ENCODE measurements at places on chromosomes 12 and 14.

GRCh38 chr14:71247106-71247505, 339.8 kb downstream of the PCNX1 start:
- no peak for DNase-seq

GRCh38 chr12:2574355-2574935, 220.3 kb upstream of the FKBP4 start:
- DNase-seq = no peak

GRCh38 chr14:21038441-21039422, 3.4 kb upstream of the RNASE7 start:
- DNase-seq = no peak

- DNase-seq = no peak
Measured at GRCh38 chr14:51602310-51602709, 49.4 kb upstream of the FRMD6 start.

GRCh38 chr12:13154027-13154538, 42.4 kb upstream of the EMP1 start:
- DNase-seq = no peak

DNA sequence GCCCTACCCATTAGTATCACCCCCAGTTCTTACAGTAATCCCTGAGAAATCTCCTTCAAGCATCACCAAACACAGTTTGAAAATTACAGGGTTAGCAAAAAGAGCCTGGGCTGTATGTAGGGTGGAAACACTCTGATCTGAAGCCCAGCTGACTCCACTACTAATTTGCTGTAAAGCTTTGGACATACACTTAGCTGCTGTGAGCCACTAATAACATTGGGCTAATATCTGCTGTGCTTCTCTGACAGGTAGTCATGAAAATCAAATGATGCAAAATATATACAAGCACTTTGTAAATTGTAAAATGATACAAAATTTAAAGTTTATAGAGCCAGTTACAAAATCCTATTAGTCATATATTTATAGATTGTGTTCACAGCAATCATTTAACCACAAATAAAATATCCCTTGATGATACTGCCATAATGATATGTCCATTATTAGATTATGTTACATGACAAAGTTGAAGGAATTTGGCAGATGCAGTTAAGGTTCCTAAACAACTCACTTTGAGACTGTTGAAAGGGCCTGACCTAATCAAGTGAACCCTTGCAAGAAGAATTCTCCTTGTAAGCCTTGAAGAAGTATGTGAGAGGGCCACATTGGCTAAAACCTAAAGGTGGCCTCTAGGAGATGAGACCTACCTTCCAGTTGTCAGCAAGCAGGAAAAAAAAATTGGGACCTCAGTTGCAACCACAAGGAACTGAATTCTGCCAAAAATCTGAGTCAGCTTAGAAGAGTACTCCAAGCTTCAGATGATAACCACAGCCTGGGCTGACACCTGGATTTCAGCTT, 19.0 kb downstream of the TWF1 start:
- no peak for DNase-seq

- DNase-seq = no peak
Measured at GRCh38 chr14:81023095-81023710, 67.8 kb downstream of the TSHR start.

- peak; percentile 13 for DNase-seq
Measured at GRCh38 chr14:77498120-77498979, at the start of gene ISM2. TSS of gene ISM2 (minus strand) at chr14:77498816. CDS start at chr14:77498793, 23 bp downstream.

DNA sequence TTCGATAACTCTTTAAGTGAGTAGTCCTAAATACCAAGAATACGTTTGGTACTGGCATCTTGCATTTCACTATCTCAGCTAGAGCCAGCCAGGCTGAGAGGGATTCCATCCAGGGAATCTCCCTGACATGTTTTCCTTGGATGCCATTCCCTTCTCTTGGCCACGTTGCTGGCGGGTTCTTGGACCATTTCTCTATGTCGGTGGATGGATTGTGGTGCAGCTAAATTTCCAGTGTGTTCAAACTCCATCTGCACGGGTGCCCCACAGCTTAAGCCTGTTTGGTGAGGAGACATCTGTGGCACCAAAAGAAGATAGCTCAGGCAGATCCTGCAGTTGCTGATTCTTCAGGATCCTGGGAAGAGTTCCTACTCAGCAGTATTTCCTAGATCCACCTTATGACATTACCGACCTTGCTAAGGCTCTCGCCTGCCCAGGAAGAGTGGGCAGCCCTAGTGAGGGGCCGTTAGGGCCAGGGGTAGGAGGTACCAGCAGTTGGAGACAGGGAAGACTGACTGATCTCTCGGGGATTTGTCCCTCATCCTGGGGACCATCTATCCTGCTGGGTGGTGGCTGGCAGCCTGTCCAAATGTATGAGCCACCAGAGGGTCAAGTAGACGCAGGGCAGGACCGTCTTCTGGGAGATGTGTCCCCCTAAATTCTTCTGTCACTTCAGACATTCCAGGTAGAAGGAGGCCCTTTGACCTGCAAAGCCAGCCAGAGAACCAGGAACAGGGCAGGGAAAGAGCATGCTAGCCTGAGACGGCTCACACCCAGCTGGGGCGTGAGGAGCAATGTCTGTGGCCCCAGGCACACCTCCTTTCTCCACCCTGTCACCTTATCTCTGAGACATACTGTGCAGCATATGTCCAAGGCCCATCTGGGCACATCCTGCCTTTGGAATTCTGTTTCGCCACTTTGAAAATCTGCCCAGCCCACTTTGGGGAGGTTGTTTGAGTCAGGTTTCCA, 72.6 kb upstream of the CAPRIN2 start:
- DNase-seq = no peak

DNA sequence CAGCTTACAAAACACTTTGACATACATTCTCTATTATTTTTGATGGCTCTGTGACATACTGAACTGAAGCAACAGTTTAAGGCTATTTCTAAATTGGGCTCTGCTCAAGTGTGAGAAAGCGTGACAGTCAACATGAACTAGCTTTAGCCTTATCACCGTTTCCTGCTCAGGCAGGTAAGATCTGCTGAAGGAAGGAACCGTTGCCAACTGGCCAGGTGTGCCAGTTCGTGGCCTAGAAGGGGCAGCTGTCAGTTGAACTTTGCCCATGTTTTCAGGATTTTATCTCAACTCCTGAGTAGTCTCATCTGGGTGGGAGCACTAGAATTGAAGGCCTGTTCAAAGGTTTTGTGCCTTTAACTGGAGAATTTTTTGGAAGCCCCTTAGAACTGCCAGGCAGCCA, 79.5 kb downstream of the ETV6 start:
- DNase-seq = no peak

- DNase-seq = no peak
Measured at GRCh38 chr12:113003636-113004035, 25.3 kb downstream of the OAS2 start.

GRCh38 chr14:71397371-71397770, 490.1 kb downstream of the PCNX1 start:
- no peak for DNase-seq

DNA sequence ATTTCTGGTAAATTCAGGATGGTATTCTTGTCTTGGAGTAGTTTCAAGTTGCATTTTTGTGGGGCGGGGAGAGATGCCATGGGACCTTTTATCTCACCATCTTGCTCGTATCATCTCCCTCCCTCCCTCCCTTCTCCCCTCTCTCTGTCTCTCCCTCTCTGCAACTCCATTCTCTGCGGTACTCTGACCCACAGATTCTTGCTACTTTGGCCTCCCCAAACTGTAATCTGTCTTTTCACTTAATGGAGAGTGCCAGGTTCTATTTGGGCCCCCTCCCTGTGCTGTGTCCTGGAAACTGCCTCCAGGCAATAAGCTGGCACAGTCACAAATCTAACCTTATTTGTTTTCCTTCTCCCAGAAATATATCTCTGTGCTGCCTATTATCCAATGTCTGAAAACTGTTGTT, 175.2 kb downstream of the PAWR start:
- no peak for DNase-seq

DNA sequence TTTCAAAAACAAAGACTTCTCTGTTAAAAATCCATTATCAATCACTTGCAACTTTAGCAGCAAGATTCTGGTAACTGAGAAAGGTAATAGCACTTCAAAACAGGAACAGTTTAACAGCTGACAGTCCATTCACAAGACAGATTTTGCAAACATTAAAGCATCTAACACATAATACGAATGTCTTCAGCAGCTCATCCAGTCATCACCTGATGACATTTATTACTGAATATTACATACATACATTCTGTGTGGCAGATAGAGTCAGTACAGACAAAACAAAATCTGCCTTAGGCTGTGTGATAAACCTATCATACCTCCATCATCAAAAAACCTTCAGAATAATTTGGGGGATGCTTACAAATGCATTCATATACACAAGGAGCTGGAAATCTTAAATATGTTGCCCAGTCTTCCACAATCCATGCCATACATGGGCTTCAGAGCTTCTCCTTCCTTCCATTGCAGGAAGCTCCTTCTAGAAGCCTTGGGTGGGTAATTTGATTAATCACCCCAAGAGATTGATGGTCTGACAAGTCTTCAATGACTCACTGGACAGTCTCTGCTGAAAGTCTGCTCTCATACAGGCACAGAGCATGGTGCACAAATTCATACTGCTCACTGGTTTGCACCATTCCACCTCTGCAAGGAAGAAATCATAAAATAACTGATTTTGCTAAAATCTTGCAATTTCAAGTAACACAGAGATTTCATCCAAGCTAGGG, 1.6 kb upstream of the PTPRB start:
- DNase-seq = no peak

DNA sequence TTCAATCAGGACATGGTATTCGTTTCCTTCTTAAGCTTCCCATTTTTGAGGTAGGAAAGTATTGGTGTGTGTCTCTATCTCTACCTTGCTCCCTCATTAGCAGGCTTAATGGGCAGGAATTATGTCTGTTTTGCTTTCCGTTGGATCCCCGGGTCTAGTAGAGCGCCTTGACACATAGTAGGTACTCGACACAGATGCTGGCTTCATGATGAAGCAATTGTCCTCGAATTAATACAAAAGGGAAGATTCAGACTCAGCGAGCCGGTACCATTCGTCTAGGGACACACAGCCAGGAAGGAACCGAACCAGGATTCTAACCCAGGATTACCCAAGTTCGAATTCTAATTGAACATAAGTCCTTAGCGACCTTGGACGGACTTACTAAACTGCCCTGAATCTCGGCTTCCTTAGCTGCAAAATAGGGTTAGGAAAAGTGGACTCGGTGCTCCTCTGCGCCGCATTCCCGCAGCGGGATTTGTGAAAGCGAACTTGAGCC, 496 bp upstream of the ISCU start:
- DNase-seq = no peak

DNA sequence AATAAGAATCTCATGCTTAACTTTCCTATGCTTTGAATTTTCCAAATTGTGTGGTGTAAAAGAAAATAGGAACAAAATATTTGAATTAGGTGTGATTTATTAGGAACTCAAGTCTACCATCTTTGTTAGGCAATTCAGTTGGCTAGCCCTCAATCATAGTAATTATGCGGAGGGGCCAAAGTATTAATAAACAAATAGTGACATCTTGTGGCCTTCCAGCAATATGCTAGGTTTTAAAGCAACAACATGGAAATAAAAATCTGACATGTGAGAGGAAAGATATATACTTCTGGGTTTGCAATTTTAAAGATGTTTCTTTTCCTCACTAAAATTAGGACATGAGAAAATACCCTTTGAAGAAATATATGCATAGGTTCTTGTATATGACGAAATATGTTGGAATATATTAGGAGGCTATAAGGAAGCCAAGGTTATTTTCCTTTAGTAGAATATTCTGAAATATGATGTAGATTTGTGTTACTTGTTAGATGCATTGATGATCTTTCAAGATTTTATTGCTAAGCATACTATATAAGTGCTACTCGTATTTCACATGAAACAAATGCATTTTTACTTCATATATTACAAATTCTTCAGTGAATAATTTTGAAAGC, 200.4 kb downstream of the PTPRO start:
- peak; percentile 19 for DNase-seq

DNA sequence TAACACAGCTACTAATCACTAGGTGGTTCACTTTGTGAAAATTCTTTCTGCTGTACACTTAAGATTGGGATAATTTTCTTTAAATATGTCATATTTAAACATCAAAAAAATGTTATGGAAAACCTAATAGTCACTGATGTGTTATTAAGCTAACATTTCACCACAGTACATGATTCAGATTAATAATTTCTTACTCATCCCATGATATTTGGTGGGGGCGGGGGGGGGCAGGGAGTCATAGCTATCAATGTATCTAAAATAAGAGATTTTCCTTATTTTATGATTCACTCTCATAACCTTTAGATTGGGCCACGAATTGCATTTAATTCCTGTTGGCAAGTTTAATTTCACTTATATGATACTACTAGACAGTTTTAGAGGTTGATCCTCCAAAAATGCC, 88.8 kb downstream of the KCNH5 start:
- DNase-seq = no peak

- DNase-seq = no peak
Measured at GRCh38 chr14:49056021-49056420, 530.2 kb downstream of the RPS29 start.

- DNase-seq = no peak
Measured at GRCh38 chr12:12700254-12700653, 4.3 kb upstream of the GPR19 start.

DNA sequence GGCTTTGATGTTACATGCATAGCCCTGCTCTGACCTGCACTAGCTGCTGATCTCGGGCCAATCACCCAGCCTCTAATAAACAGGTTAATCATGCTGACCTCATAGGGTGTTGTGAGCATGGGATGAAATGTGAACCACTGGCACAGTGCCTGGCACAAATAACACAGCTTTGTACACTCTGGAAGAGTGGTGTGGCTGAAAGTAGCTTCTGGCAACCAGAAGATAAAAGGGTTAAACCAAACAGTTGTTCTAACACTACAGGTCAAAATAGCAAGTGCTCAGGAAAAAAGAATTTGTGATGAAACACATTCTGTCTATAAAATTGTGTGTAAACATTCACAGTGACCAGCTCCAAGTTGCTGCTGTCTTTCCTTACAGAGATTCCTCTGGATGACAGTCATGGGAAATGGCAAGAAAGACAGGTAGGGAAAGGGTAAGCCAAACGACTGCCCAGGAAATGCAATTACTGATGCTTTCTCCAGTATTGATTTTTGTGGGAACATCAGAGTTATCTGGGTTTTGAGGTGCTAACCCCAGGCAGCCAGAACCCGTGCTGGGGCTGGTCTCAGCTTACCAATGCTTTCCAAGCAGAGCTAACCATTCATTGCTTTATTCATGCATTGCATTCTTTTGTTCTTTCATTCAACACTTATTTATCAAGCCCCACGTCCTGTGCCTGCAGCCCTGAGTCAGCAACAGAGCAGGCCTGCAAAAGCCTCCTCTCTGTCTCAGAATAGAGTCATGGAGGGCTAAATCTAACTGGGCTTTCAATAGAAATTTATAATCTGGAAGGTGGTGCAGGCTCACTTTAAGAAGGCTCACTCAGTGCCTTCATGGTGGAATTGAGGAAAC, 38.1 kb upstream of the CAPRIN2 start:
- no peak for DNase-seq

DNA sequence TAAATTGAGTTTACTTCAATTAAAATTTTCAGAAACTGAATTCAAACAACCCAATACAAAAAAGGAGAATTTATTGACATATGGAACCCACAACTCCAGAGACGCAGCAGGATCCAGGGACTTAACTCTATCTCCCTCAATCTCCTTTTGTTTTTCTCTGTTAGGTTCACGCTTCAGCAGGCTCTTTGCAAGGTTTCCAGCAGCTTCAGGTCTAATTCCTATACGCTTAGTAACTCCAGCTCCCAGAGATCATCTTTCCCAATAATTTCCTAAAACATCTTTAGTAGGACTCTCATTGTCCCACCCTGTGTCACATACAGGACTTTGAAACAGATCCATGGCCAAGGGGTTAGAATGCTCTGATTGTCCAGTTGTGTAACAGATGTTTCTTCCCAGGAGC, 175.2 kb downstream of the RMST start:
- no peak for DNase-seq

Measured in CD4-positive, alpha-beta T cell treated with Interleukin-2 at 100 ng/mL for 4 hours (primary cell).